Activated B cell treated with CpG ODN at 0.5 μM for 24 hours (primary cell): ENCODE measurements at places on chromosomes 13 and 19.

DNA sequence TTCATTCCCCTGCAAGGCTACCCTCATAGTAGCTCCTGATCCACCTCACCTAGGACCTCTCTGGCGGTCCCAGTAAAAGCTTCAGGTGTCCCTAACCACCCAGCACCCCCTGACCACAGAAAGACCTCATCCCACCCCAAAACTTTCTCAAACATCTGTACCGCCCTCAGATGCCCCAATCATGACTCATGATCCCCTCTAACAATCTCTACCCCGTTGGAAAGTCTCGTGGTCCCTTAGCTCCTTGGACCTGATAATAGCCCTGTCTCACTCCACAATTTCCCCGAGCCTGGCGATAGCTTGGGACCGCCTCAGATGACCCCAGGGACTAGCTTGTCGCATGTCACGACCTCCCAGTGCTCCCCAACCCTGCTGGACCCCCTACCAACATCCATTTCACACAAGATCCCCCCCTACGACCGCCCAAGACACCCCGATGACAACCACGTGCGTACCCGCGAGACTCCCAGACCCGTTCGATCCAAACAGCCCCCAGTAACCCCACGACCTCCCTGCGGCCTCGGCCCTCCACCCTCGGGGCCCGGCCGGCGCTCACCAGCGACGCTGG is 450 bp downstream of the NDUFA11 start:
- H3K27ac ChIP-seq = peak overlapping the region; percentile 98
- H3K36me3 ChIP-seq = peaks cover 24% of the 10 kb centered on the region
- peak overlapping the region; percentile 95 for H3K4me3 ChIP-seq
- DNase-seq = no peak

DNA sequence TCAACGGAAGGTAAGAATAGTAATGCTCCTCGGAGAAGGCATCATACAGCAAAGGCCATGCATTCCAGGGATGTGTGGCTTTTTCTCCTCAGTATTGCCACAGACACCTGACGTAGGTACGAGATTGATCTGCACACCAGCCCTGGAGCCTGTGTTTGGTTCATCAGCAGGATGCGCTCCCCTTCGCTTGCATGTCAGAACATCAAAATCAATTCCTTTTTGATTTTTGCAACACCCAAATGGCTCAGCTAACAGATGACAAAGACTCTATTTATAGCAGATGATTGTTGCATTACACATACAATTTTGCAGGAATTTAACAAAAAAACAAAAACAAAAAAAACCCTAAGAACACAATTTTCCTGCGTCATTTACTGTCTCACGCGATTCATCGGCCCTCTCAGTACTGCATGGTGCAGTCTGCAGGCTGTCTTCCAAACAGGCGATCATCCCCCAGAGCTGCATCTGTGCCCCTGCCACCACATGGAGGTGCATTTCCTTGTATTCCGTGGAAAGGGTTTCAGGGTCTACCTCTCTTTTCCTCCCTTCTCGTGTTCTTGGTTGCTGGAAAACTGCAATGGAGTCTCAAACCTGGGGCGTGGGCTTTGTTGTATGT is 207.3 kb downstream of the TEX29 start:
- H3K27ac ChIP-seq = no peak overlapping the region
- peaks cover under 1% of the 10 kb centered on the region for H3K27me3 ChIP-seq
- DNase-seq = no peak
- H3K36me3 ChIP-seq = no peaks in the 10 kb centered on the region

DNA sequence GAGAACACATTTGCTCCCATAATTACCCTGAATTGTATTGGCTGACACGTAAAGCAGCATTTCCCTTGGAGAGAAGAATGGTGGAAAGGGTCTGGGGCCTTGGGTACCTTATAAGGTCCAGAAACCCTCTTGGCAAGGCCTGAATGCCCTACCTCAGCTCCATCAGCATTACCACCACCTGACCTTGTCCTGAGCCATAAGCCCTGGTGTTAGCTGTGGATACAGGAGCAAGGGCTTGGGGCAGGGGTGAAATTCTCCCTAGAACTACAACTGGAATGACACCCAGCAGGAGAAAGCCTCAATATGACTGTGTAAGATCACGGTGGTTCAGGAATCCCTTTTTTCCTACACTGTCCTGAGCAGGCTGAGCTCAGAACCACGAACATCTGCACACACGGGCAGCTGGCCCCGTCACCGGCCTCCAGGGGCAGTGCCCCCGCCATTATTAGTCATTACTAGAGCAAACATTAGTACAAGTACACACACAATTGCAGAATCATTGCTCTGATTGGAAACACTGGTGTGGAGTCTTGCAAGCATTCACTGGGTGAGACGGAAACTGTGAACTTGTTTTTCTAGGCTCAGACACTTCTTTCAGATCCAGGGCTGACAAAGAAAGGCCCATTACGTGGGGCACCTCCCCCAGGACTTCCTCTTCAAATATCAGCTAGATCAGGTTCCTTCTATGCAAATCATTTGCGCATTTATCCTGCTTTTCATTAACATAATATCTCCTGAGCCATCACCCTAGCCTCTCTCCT is 26.8 kb upstream of the MTIF3 start:
- H3K27me3 ChIP-seq = no peaks in the 10 kb centered on the region
- H3K4me3 ChIP-seq = peak overlapping the region; percentile 58
- H3K27ac ChIP-seq = peak overlapping the region; percentile 87
- no peak for DNase-seq
- H3K4me1 ChIP-seq = peaks cover 51% of the 10 kb centered on the region

GRCh38 chr13:80134346-80134745 is 206.6 kb downstream of the SPRY2 start:
- no peaks in the 10 kb centered on the region for H3K27me3 ChIP-seq
- H3K36me3 ChIP-seq = no peaks in the 10 kb centered on the region
- no peak overlapping the region for H3K4me3 ChIP-seq
- H3K27ac ChIP-seq = no peak overlapping the region

DNA sequence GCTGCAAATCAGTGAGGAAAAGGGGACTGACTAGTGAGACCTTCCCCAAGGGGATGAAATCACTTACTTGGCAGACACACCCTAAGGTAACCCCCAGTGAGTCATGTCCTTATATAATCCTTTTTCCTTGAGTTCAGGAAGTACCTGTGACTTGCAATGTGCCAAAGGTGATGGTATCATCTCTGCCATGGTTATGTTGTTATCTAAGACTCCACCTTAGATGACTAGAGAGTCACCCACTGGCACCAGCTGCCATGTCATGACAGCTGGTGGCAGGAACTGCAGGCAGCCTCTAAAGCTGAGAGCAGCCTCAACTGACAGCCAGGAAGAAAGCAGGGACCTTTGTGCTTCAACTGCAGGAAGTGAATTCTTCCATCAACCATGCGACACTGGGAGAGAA is 12.5 kb downstream of the PBX4 start:
- peak overlapping the region; percentile 62 for H3K27ac ChIP-seq
- H3K36me3 ChIP-seq = peaks cover 18% of the 10 kb centered on the region
- DNase-seq = no peak
- no peaks in the 10 kb centered on the region for H3K27me3 ChIP-seq
- peaks cover 33% of the 10 kb centered on the region for H3K4me1 ChIP-seq

DNA sequence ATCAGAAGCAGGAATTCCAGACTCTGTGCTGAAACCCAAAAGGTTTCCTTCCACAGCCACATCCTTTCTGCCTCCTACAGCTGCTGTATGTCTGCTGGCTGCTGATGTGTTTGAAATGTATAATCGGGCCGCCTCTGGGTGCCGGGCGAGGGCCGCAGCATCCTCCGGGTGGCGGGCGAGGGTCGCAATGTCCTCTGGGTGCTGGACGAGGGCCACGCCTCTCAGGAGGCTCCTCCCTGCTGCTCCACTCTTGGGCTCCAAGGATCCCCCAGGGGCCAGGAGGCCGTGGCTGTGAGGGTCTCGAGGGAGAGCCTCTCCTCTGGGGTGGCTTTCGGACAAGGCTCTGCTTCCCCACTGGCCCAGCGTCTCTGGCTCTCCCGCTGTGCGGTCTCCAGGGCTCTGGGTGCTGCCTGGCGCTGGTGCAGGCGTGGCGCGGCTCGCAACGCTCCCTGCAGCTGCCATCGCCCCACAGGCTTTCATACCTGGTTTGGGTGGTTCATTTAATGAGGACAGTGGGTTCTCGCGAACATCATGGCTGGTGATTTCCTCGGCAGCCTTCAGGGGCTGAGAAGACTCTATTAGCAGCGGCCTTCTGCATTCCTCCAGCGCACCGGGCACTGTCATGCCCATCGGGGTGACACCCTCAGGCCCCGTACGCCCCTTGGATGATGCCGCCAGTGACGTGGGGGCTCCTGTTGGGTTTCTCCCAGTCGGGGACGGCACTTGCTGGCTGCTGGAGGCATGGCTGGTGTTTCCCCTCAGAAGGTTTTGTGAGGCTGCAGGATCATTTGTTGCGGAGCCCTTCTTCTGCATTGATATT is 41.8 kb upstream of the GRTP1 start:
- H3K4me3 ChIP-seq = no peak overlapping the region
- H3K27me3 ChIP-seq = no peaks in the 10 kb centered on the region
- no peak overlapping the region for H3K27ac ChIP-seq
- no peak for DNase-seq

GRCh38 chr19:49149652-49150105 is 5.5 kb downstream of the HRC start:
- peaks cover 54% of the 10 kb centered on the region for H3K27me3 ChIP-seq
- H3K27ac ChIP-seq = no peak overlapping the region
- no peaks in the 10 kb centered on the region for H3K36me3 ChIP-seq
- H3K4me3 ChIP-seq = peak overlapping the region; percentile 82
- peaks cover 37% of the 10 kb centered on the region for H3K4me1 ChIP-seq

DNA sequence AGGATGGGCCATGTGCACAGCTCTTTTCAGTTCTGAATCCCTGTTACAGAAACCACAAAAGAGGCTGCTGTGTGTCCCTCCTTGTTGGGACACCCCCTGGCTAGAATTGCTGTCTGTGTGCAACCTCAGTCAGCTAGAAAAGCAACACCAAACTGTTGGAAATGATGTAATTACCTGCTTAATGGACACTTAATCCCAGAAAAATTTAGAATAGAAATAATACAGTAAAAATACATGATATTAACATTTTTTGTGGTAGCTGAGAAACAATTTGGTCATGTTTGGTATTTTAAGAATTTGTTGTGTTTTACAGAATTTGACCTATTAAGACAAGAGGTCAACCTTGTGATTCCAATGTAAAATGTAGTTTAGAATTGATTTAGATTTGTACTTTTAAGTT is 46.8 kb downstream of the FAM124A start:
- no peak for DNase-seq
- H3K36me3 ChIP-seq = no peaks in the 10 kb centered on the region
- no peak overlapping the region for H3K27ac ChIP-seq
- no peaks in the 10 kb centered on the region for H3K4me1 ChIP-seq

DNA sequence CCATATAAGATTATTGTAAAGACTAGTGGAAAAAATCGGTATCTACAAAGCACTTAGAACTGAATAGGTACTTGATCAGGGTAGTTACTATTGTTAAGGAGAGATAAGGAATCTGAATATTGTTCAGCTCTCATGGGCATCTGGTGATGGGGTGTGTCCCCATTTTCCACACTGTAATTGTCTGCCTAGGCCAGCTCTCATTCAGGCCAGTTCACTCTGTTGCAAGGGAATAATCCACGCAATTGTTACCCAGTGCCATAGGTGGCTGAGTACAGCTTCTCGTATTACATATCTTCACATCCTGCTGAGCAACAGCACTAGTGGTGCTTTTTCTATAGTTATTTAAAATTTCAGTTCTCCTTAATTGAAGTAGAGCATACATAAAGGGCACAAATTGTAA is 45.6 kb upstream of the C13orf42 start:
- H3K36me3 ChIP-seq = no peaks in the 10 kb centered on the region
- no peak overlapping the region for H3K4me3 ChIP-seq
- DNase-seq = no peak

DNA sequence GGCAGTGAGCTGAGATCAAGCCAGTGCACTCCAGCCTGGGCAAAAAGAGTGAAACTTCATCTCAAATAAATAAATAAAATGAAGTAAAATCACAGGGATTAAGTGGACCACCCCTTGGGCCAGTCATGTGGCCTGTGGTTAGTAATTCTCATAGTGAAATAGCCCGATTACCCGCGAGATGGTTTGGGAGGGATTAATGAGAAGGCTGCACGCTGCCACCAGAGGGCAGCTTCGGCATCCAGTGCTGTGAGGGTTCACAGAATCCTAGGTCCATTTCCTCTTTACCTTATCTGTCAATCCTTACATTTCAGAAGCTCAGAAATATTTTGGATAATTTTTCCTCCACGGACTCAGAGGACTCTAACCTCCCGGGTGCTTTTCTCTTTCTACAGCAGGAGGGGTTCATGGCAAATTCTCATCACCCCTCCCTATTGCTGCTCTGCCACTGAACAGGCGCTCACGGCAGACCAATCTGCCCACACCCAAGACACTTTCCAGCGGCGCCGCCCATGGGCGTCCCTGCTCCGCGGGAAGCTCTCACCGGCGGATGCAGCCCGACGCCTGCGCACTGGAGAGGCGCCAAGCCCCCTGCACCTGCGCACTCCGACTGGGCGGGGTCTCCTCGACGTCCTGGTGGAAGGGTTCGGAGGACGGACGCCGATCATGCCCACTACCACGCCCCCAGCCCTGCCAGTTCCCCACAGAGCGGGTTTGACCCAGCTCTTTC is 11.0 kb downstream of the ZNF835 start:
- H3K36me3 ChIP-seq = peaks cover 26% of the 10 kb centered on the region
- no peaks in the 10 kb centered on the region for H3K27me3 ChIP-seq
- DNase-seq = no peak
- no peaks in the 10 kb centered on the region for H3K4me1 ChIP-seq

- no peak for DNase-seq
- H3K4me1 ChIP-seq = peaks cover 55% of the 10 kb centered on the region
- H3K27me3 ChIP-seq = no peaks in the 10 kb centered on the region
- H3K4me3 ChIP-seq = peak overlapping the region; percentile 92
- H3K27ac ChIP-seq = peak overlapping the region; percentile 30
- peaks cover 4% of the 10 kb centered on the region for H3K36me3 ChIP-seq
Measured at GRCh38 chr19:49475191-49475917, 1.3 kb downstream of the FLT3LG start.

- no peak for DNase-seq
- peaks cover 2% of the 10 kb centered on the region for H3K27me3 ChIP-seq
- H3K36me3 ChIP-seq = no peaks in the 10 kb centered on the region
- peaks cover 23% of the 10 kb centered on the region for H3K4me1 ChIP-seq
- no peak overlapping the region for H3K4me3 ChIP-seq
Measured at GRCh38 chr19:54952591-54953344, 5.4 kb upstream of the NLRP7 start.

DNA sequence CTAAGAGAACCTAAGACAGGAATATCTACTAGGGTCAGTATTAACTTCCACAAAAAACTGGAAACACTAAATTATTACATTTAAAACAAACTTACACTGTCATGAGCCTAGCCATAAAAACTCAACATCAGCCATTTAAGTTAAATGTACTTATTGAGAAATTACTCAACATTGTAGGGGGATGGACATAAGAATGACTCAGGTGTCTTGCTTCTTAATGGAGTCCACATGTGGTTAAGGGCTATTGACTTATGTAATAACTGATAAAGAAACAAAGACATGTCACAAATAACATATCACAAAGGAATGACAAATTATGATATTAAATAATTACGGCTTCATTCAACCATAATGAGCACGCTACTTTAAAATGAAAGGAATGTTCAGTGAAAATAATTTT is 36.2 kb downstream of the CLDN10 start:
- H3K36me3 ChIP-seq = no peaks in the 10 kb centered on the region
- H3K4me1 ChIP-seq = no peaks in the 10 kb centered on the region
- no peak overlapping the region for H3K27ac ChIP-seq
- H3K27me3 ChIP-seq = peaks cover 18% of the 10 kb centered on the region
- DNase-seq = no peak
- H3K4me3 ChIP-seq = no peak overlapping the region

- H3K36me3 ChIP-seq = no peaks in the 10 kb centered on the region
- H3K4me1 ChIP-seq = no peaks in the 10 kb centered on the region
- no peak for DNase-seq
- H3K4me3 ChIP-seq = no peak overlapping the region
Measured at GRCh38 chr19:33621065-33621785, 528 bp upstream of the CHST8 start.

GRCh38 chr13:110233181-110233950 is 73.6 kb downstream of the COL4A1 start:
- no peak for DNase-seq
- no peaks in the 10 kb centered on the region for H3K4me1 ChIP-seq
- H3K4me3 ChIP-seq = no peak overlapping the region
